BE2C (cell line): ENCODE measurements at places on chromosomes 16 and 17.
A peak's percentile ranks its signal among the peaks of the same experiment; 100 is the strongest.

GRCh38 chr17:29158096-29158487 lies 22.1 kb downstream of the MYO18A start:
- DNase-seq: no peak

GRCh38 chr17:55735731-55736405 lies 13.2 kb upstream of the TMEM100 start:
- DNase-seq: peak; percentile 68

DNA sequence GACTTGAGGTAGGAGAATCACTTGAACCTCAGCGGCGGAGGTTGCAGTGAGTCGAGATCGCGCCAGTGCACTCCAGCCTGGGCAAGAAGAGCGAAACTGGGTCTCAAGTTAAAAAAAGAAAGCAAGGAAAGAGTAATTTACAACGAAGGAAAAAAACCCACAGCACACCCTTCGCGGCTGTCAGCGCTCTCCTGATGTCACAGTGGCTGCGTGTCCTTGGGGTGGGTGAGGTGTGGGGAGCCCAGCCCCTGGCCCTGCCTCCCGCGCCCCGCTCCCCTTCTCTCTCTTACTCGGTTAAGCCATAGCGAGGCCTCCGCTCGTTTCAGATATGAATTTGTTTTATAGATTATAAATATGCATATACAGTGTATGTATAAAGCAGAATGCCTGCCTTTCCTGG lies 740 bp upstream of the JPT2 start:
- DNase-seq: no peak

DNA sequence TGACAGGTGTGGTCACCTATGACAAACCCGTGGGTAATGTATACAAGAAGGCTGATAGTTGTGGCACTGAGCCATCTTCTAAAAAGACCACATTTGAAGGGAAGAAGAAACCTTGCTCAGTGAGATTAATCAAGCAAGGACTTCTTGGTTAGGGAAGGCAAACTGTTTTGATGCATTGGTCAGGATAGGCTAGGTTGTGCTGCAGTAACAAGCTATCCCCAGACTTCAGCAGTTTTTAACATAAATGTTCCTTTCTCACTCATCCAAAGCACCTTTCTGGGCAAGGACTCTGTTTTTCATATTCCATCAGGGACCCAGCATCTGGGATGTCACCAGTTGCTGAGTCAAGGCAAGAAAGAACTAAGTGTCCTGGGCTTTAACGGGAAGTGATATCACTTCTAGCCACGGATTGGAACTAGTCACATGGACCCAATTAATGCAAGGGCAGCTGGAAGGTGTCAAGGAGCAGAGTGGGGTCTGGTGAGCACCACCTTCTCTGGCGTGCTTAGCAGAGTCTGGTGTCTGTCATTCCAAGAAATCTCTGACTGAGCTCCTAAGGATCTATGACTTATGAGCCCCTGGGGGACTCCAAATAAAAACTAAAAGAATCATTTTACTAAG lies 52.0 kb upstream of the CCL2 start:
- no peak for DNase-seq

GRCh38 chr17:17391668-17392370 lies 85.0 kb upstream of the MED9 start:
- DNase-seq: peak; percentile 37

DNA sequence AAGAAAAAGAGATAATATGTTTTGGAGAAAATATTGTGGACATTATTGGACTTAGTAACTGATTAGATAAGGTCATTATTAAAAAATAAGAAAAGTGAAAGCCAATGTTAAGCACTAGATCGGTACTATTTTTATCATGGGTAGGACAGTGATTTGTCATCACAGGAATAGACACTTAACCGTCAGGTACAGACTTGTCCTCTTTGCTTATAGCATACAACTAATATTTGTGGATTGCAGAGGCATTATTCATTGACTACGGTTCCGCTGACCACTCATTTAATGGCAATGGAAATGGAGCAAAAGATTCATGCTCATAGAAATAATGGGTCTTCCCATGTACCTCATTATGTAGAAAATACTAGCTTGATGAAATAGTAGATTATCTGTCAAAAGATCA lies 596.3 kb upstream of the CA10 start:
- no peak for DNase-seq

GRCh38 chr17:79681628-79682261 lies 49.0 kb upstream of the ENPP7 start:
- DNase-seq: no peak

GRCh38 chr16:15491411-15491810 lies 57.0 kb downstream of the BMERB1 start:
- no peak for DNase-seq

DNA sequence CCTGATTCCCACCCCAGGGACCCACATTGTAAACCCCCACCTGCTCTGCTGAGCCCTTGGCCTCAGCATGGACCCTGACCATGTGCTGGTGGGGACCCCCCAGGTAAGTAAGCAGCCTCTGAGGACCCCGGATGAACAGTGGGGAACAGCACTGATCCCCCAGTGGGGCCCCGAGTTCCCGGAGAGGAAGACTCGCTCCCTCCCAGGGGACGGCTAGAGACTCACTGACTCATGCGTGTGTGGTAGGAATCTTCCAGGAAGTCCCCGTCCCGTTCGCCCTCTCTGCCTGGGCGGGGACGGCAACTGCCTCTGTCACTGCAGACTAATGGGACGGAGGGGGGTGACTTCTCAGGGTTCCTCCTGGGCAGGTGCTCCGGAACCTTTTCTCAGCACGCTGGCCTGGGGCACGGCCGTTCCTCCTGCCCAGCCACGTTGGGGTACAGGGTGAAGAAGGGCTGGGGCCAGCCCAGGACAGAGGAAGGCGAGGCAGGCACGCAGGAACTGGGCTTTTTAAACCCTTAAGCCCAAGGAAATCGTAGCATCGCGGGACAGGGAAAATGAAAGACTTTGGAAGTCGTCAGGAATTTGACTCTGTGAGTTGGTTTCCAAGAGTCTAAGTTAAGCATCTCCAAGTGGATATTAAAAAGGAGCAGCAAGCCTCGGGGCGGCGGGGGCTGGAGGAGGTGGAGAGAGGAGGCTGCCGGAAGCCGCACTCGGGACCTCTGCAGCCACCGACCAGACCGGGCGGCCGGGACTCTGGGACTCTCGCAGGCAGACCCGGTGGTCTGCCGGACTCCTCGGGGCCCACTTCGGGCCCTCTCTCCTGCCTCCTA lies 178.7 kb downstream of the SEC14L1 start:
- peak; percentile 75 for DNase-seq

- DNase-seq: no peak
These were observed 1.0 kb downstream of the ZNF319 start for GRCh38 chr16:57999366-57999970.

DNA sequence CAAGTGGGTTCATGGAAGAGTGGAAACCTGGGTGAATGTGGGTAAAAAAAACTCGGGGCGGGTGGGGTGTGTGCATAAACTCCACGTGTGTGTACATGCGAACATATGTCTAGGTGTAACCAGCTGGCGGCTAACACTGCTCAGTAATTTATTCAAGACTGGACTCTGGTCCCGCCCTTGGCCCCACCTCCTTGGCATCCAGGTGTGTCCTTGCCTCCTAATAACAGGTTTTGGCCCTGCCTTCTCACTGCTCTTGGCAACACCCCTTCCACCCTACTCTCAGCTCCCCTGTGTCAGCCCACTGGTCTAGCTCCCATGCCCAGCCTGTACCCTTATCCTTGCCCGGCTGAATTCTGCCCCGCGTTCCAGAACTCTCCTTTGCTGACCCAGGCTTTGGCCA lies 8.3 kb downstream of the FLII start:
- DNase-seq: no peak

DNA sequence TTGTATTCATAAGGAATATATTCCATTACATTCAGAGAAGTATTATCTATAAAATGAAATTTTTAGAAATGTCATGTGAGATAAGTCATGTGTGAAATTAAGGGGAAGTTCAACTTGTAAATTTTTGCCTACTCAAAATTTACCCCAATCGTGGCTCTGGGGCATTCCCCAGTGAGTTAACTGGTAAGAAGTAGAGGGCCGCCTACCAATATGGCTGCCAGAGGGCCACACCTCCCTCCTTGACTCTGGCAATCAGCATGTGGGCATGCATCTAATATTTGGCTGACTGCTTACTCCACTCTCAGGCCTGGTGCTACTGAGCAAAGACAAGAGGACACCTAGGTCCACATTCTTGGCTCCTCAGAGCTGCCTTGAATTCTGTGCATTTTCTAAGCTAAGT lies 39.7 kb upstream of the CNTNAP4 start:
- no peak for DNase-seq

GRCh38 chr17:57447357-57447989 lies 191.2 kb downstream of the MSI2 start:
- DNase-seq: no peak

GRCh38 chr16:75590920-75591843 lies 25.0 kb downstream of the GABARAPL2 start:
- peak; percentile 42 for DNase-seq

- no peak for DNase-seq
These were observed 20.3 kb upstream of the HOXB9 start for GRCh38 chr17:48646183-48647102.

GRCh38 chr16:79170555-79171246 lies 429.8 kb downstream of the MAF start:
- DNase-seq: no peak

DNA sequence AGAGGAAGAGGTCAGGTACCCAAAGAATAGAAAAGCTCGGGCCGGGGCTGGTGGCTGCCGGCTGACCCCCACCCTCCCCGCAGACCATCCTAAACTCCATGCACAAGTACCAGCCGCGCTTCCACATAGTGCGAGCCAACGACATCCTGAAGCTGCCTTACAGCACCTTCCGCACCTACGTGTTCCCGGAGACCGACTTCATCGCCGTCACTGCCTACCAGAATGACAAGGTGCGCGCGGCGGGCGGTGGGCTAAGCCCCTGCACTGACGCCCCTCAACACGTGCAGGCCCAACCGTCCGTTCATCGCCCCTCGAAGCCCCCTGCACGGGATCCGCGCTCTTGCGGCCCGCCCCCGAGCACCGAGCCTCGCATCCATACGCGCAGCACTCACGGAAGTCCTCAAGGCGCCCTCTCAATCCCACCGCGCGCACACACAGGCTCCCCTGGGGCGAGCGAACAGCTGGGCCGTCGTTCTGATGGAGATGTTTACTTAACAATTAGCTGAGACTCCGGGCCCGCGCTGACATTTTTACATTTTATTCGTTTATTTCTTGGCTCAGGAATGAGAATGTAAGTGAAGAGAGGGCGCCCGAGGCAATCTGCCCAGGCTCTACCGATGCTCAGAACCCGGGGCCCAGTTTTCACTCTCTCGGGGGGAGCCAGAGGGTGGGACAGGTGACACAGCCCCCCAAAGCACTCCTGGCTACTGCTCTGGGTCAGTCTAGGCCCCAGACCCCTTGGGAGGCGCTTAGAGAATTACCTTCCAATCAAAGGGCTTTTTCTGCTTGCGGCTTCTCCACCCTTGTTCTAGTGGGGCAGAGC lies 3.5 kb downstream of the TBX2 start:
- DNase-seq: peak; percentile 54

- no peak for DNase-seq
These were observed 165.9 kb upstream of the CHMP6 start for GRCh38 chr17:80825471-80826345.

DNA sequence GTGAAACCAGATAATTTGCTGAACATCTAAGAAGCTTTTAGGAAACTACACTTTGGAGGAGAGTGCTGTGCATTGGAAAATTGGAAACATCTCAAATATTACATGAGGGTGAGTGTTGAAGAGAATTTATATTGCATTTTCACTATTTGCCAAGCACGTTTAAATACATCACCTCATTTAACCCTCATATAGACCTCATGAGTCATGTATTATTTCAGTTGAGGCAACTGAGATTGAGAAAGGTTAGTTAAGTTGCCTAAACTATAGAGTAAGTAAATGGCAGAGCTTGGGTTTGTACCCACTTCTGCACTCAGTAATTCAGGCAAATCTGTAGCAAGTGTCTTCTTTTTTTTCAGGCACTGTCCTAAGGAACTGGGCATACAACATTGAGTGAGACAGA lies 3.7 kb upstream of the NLK start:
- no peak for DNase-seq

DNA sequence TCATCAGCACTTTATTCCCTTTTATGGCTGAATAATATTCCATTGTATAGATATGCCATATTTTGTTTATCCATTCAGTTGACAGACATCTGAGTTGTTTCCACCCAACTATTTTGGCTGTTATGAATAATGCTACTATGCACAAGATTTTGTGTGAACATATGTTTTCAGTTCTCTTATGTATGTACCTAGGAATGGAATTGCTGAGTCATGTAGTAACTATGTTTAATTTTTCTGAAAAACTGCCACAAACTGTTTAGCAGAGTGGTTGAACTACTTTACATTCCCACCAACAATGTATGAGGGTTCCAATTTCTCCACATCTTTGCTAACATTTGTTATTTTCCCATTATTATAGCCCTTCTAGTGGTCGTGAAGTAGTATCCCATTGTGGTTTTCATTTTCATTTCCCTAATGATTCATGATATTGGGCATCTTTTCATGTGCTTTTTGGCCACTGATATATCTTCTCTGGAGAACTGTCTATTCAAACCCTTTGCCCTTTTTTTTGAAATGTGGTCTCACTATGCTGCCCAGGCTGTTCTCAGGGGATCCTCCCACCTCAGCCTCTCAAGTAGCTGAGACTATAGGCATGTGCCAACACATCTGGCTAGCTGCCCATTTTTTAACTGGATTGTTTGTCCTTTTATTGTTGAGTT lies 26.3 kb downstream of the SMURF2 start:
- no peak for DNase-seq

DNA sequence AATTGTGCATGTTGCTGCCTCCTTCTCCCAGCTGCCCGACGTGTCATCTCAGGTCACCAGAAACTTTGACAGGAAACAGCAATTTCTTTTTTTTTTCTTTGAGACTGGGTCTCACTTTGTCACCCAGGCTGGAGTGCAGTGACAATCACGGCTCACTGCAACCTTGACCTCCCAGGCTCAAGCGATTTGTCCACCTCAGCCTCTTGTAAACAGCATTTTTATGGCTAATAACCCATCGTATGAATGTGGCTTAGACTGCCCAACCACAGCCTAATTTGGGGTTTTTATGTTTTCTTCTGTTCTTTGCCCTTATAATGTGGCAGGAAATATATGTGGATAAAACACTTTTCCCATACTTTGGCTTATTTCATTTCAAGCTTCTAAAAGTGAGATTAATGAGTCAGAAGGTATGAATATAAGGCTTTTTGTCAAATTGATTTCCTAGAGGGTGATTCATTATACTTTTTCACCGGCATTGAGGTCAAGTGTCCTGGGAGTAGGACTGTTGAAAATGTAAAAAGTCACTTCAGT lies 31.0 kb upstream of the SLC5A10 start:
- no peak for DNase-seq

- peak; percentile 30 for DNase-seq
These were observed 24.4 kb downstream of the NAA60 start for GRCh38 chr16:3467921-3468320.

GRCh38 chr17:19705771-19706770 lies 10.3 kb downstream of the SLC47A2 start:
- DNase-seq: no peak

DNA sequence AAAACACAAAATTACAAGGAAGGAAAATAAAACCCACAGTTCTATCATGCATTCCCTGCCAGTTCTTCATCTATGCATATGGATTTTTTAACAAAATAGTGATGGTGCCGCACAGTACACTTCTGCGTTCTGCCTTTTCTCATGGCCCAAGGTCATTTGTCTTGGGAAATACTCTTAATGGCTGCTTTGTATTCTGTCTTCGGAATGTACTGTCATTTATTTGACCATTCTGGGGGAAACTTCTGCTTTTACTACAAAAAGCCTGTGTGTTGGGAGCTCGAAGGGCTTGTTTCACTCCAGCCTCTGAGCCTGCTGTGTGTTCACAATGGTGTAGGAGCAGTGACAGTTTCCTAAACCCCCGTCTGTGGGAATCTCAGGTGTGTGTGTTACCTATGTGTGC lies 82.8 kb upstream of the SEC14L1 start:
- DNase-seq: no peak
